ENCODE measurements at places on chromosomes 7 and 10.

DNA sequence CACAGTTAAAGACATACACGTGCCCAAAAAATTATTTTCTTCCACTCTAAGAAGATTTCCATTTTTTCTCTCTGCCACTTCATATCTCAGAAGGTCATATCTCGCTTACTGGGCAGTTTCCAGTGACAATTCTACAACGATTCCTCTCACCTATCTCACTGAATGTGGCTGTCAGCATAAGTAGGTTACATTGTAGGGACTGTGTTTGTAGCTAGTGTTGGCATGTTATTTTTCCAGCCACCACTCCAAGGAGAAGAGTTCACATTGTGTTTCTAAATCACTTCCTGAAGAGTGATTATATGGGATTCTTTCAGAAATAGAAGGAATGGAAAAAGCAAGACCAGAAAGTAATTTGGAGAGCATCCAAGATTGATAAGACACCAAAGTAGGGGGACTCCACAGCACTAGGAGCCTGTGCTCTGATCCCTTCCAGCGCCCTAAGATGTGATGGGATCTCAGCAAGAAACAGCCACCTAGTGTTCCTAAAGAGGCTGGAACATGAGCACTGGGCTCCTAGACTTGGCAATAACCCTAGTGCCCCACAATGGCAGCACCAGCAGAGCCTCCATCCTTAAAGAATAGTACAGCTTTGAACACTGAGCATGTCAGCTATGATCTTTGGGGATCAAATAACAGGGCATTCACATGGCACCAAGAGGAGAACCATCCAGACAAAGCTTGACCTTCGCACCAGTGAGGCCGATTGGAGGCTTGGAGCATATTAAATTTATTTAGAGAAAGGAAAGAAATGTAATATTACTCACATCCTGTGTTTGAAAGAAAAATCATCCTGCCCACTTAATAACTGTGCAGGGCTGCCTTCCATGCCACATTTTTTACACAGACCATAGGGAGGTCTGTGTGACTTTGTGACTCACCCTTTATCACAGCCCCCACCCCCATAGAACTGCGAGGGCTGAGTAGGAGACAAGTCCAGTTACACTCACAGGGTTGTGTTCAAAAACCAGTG lies 51.8 kb downstream of the CAV1 start:
- peak; percentile 85 for DNase-seq

- no peak for DNase-seq
These were observed 32.0 kb upstream of the ARMS2 start for GRCh38 chr10:122422266-122422989.

DNA sequence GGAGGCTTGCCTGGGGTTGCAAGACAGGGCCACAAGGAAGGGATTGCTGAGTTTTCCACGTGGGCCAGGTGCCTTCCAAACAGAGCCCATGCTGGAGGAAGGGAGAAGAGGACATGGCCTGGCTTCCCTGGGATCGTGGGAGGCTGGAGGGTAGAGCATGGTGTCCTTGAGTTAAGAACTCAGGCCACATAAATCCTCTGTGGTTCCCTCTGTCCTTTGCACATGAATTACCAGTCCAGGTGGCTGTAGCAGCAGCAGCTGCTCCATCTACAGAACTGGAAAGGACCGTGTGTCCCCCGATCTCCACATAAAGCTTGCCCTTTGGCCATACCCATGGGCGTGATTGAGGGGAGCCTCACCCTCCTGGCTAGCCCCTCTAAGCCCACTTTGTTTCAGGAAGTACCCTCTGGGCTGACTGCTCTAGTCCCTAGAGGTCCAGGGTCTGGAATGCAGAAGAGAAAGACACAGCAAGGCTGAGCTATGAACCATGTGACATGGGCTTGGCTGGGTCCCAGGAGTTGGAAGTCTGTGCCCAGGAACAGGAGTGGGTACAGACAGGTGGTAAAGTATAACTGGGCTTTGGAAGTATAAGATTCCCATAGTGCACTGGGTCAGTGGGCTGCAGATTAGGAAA lies 84.9 kb downstream of the C10orf105 start:
- DNase-seq: no peak

DNA sequence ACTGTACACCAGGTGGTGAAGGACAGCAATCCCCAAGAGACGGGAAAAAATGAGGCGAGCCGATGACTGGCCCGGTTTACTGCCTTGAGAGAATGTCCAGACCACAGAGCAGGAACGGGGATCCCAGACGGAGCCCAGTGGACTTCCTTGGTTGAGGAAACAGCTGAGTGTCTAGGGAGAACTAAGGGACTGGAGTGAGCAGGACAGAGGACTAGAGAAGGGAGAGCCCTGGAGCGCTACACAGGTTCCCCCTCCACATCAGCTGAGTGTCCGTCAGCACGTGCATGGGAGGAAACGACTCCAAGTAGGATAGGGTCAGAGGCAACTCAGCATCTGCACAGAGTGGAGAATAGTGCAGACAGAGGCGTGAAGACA lies 7.1 kb upstream of the WDR86 start:
- no peak for DNase-seq

DNA sequence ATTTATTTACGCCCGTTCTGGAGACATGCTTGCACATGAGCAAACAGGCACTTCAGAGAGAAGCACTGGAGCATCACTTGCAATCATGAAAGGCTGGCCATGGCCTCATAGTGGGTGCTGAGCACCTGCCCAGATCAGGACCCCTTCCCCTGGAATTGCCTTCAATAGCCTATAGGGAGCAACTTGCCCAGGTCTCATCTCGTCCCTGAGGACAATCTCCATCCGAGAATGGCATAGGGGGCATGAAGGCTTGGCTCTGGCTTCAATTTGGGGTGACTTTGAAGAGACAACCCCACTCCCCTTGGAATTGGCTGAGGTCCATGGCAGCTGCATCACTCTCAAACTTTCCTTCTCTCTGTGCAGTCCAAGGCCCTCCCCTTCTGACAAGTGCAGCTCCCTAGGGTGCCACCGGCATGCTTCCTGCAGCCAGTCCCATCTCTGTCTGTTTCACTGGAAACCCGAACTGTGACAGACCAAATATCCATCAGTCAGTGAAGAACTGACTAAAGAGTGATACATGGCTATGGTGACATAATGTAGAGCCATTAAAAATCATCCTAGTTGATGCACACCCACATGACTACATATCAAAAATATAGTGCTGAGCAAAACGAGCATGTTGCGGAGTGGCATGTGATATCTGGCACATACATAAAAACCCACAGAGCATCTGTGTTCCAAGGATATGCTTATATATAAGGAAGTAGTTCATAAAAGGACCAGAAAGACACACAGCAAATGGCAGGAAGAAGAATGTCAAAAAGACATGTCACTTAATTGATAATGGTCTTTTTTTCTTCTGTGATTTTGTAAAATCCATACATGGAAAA lies 12.4 kb downstream of the GDF2 start:
- DNase-seq: peak; percentile 6

- DNase-seq: no peak
These were observed 17.1 kb upstream of the LIPF start for GRCh38 chr10:88647061-88647615.

- no peak for DNase-seq
These were observed 159.0 kb upstream of the POM121L12 start for GRCh38 chr7:52876402-52876801.

DNA sequence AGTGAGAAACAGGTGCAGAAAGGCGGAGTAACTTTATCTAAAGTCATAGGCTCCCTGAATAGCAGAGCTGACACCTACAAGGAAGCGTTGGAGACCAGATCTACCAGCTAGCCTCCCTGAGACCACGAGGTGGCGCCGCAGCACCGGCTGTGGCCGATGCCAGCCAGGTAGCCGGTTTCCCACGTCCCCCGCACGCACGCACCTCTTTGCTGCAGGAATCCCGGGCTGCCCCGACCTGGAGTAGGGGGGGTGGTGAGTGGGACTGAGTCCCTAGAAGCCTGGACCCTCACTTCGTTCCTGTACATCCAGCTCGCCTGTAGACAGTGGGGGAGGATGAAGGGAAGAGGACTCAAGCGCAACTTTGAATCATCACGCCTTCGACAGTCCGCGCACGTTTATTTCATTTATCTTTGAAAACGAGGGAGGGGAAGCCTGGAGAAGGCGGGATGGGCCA lies 3.7 kb downstream of the ELOVL3 start:
- DNase-seq: peak; percentile 84

DNA sequence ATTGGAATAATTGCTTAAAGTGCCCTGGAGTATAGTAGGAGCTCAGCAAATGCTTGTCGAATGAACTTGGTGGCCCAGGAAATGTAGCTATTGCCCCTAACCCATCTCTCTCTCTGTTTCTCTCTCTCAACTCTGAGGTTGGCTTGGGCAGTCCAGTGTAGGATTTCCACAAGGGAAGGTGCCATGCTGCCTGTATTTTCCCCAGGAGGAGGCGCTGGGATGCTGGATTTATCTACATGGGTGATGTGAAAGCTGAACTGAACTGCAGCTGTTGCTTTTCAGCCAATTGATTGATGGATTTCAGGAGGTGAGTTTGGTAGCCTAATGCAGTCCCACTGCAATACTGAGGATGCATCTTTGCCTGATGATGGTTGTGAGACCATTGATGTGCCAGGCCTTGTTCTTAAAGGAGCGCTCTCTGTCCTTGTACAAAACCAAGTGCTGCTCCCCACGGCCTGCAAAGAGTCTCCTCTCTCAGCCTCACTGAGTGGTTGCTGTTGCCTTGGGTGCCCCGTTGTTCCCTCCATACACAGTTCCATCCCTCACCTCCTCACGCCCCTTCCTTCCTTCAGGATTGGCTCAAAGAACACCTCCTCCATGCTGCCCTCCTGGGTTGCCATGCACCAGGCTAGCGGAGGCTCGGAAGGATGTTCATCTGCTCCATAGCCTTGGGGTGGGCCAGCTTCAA lies 200.6 kb downstream of the GLRX3 start:
- DNase-seq: no peak

DNA sequence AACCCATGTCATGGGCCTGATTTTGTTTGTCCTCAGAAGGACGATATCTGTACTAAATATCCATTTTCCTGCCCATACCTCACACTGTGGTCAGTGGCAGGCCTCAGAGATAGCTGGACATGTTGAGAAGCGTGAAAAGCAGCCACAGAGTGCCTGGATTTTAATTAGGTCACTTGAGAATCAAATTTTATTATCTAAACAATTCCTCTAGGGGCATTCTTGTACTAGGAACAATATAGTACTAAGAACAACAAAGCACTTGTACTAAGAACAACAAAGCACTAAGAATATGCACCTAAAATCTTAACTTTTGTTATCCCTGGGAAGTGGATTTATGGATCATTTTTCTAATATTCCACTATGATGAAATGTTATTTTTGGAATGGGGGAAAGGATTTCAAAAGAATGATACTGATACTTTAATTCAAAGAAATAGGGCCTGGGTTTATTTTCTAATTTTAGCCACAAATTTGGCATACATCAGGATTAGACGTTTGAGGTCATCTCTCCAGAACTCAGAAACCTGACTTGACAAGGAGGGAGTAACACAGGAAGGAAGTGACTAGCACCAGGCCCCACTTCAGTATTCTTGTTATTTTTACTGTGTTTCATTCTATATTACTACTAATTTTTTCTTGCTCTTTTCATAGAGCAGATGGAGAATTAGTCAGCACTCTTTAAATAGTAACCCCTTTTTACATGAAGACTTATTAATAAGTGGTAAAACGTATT lies 112.2 kb downstream of the EXOC4 start:
- DNase-seq: no peak

DNA sequence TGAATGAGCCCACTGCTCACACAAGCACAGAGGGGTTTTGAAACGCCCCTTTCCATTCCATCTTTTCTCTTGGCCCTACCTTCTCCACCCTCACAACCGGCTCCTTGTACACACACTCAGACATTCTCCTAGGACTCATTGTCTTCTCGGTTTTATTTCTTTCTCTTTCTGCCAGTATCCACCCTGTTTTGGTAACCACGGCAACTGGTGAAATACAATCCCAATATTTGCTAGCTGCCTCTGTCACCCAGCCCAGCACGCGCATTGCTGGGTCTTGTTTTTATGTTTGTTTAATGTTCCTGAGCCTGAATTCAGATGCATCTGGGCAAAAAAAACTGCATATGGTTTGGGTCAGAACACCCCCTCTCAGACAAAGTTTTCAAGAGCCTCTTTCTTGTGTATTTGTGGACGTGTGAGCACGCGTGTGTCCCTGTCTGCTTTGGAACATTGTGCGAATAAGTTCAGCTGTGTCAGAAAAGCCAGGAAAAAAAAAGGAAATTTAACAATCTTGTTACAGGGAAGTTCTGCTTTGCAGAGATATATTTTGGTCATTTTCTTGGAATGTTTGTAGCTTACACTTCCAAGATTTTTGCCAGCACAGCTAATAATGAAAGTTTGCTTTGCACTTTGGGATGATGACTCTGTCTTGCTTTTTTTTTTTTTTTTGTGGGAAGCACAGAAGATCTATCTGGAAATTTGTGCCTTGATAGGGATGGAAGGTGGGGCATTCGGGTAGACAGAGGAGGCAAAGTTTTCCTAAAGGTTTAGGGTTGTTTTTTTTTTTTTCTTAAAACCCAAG lies 225.9 kb downstream of the TRIL start:
- DNase-seq: no peak

DNA sequence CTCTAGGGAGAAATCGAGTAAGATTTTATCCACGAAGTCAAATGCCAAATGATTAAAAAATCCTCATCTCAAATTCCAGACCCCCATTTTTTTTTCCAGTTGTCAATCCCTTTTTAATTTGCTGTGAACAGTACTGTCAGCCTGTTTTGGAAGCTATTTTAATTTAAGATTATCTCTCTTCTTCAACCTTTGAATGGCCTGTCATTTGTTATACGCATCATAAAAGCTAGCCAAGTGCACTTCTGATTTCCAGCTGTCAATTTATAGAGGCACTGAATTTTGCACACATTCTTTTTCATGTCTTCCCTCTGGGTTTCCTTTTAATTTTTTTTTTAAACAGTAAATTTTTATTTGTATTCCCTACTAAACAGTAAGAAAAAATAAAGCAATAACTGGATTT lies 336.4 kb upstream of the HGF start:
- no peak for DNase-seq

DNA sequence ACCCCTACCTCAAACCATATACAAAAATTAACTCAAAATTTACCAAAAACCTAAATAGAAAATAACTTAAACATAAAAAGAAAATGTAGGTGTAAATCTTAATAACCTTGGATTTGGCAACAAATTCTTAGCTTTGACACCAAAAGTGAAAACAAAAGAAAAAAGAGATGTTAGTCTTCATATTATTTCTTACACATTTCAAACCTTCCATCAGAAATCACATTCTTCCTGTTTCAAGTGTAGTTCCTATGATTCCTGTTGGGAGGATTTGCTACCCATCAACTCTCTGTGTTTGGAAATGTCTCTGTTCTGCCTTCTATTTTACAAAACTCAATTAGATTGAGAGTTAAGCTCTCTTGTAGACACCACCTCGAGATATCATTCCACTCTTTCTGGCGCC lies 62.0 kb downstream of the GNA12 start:
- DNase-seq: no peak

DNA sequence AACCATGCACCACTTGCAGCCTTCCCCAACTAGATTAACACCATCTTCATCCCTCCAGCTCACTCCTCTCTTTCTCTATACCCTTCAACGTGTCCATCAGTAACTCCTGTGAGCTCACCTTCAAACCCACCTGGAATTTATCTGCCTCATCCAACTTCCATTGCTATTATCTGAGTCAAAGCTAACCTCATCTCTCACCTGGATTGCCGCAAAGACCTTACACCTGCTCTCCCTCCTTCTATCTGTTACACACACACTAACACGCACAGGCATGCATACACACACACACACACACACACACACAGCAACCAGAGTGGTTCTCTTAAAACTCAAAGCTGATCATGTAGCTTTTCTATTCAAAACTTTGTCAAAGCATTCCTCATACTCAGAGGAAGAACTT lies 3.8 kb upstream of the TFEC start:
- no peak for DNase-seq

GRCh38 chr10:104680467-104681401 lies 39.6 kb downstream of the SORCS3 start:
- no peak for DNase-seq

- no peak for DNase-seq
These were observed 73.2 kb downstream of the PDGFA start for GRCh38 chr7:446289-446935.

Data from RWPE2 (cell line).